CD4-positive, alpha-beta T cell treated with Interleukin-4 for 4 hours (primary cell): ENCODE measurements at places on chromosomes 12 and 14.

DNA sequence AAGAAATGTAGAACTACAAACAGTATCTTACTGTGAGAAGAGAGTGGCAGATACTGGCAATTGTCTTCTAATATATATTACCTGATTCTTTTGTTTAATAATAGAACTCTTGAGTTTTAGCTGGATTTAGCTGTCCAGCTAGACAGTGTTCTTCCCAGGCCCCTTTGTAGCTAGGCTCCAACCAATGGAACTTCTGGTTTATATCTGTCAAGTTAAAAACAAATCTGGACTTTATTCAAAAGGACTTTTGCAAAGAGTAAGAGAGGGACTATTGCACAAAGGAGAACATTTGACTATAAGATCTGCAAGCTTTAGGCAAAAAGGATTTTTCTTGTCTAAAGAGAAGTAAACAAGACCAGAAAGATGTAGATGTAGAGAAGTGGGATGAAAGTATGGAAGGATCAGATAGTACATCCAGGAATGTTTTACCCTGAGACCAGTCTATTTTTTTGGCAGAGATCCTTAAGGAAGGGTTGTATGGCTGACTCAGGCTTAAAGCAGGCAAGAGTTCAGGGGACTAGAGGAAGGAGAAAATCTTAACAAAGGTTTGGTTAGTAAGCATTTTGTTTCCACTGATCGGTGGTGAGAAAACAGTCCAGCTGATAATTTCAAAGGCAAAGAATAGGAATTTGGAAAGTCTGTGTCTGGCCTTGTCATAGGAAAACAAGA is 111.1 kb upstream of the PLEKHA5 start:
- DNase-seq: no peak

GRCh38 chr12:118734266-118734665 is 247.1 kb upstream of the SRRM4 start:
- DNase-seq: no peak

DNA sequence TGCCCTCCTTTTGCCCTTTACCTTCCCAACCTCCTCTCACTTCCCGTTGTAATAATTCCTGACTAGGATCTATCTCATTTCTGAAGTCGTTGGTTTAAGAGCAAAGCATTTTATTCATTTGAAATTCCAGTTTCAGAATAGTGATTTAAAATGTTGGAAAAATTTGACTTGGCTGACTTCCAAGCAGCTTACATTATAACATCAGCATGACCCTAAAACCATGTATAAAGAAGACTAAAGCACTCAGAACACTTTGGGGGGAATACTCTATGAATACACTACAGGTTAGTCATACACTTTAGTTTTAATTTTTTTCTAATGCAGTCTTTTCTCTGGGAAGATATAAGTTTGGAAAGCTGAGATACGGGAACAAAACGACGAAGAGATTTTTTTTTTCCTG is 161.1 kb downstream of the BTG1 start:
- DNase-seq: no peak

DNA sequence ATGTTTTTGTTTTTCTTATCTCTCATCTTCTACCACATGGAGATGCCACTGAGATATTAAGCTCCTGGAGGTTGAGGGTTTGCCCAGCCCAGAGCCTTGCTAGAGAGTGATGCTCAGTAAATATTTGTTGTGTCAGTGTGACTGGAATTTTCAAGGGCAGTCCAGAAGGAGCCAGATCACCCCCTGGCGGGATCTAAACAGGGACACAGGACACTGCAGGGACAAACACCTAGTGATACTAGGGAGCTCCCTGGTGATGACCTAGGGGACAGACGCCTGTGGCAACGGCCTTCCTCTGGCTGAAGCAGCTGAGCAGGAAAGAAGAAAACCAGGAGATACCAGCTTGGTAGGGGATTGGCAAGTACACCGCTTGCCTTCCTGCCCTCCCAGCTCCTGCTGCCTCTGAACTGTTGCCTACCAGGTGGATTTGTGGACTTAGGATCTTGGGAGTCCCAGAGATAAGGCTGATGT is 714.4 kb upstream of the TBX3 start:
- no peak for DNase-seq

DNA sequence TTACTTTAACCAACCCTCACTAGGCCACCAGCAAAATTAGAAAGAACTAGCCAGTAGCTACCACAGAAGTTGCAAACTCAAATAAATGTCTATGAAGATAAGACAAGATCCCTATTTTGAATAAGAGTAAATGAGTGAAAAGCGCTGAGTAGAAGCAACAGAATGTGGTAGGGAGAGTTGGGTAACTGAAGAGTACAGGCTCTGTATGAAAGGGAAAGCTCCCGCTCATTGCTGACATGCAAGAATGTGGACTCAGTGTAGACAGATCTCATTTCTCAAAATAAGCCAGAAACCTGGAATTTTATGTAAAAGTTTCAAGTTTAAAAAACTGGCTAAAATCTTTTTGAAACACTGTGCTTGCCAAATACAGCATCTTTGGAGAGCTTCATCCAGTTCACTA is 63.9 kb downstream of the NAV3 start:
- DNase-seq: no peak
